Left cardiac atrium (tissue), 4 donors: ENCODE measurements at places on chromosomes 2 and 18. TPM values are rescaled to one million over a fixed set of nuclear protein-coding genes. Genes with fewer than 3 reads are reported as not detected.

CPLX4 gene
- total RNA-seq: not detected

NMS gene
- total RNA-seq: not detected

- DNase-seq: no peak
Observed at GRCh38 chr2:239155806-239156480, 244.9 kb downstream of the HDAC4 start.

USP40 gene
- 17.1 TPM for total RNA-seq

- no peak for DNase-seq
Observed at GRCh38 chr2:240298803-240299709, 136.4 kb upstream of the GPC1 start.
